ENCODE measurements at places on chromosomes 3 and 15.

GRCh38 chr3:131922356-131922755 is 112.5 kb downstream of the CPNE4 start:
- no peak for DNase-seq

- DNase-seq = no peak
Observed at GRCh38 chr15:42608752-42609488, 33.5 kb downstream of the STARD9 start.

- DNase-seq = no peak
Observed at GRCh38 chr3:107323723-107324122, 53.5 kb upstream of the CCDC54 start.

- DNase-seq = no peak
Observed at GRCh38 chr15:50830477-50831354, 65.2 kb upstream of the SPPL2A start.

DNA sequence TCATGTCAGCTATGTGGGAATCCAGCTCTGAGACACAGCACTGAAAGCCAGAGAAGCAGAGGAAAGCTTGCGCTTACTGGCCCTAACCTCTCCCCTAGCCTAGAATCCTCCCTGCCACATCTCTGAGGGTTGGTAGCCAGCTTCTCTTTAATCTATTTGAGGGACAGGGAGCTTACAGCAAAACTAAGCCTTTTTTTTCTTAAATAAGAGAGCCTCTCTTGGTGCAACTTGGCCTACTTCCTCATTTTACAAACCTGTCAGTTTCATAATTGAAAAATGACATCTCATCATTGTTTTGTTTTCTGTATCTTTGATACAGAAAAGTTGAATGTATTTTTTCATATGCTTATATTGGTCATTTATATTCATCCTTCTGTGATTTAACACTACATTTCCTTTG is 193.9 kb downstream of the ZNF621 start:
- DNase-seq = no peak

DNA sequence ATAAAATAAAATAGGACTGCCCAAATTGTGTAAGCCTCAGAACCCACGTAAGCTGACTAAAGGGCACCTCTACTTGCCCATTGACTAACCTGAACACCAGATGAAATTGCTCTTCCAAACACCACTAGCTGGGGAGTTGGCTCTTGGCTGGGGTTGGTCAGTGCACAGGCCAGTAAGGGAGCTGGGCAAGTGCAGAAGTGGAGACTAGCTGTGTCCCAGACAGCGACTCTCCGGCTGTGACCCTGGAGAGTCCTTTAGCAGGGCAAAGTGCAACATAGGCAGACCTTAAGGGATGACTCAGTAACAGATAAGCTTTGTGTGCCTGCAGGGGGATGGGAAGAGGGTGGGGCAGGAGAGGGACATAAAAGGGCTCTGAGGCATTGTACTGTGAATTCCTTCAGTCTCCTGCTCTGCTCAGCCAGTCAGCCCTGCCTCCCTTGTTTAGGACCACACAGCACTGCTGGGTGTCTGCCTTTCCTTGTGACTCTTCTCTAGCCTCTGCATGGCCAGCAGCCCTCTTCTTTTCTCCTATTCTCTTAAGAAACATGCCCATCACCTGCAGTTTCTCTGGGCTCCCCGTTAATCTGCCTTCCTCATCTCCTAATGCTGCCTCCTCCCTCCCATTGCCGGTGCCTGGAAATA is 13.2 kb downstream of the NR1I2 start:
- DNase-seq = no peak

DNA sequence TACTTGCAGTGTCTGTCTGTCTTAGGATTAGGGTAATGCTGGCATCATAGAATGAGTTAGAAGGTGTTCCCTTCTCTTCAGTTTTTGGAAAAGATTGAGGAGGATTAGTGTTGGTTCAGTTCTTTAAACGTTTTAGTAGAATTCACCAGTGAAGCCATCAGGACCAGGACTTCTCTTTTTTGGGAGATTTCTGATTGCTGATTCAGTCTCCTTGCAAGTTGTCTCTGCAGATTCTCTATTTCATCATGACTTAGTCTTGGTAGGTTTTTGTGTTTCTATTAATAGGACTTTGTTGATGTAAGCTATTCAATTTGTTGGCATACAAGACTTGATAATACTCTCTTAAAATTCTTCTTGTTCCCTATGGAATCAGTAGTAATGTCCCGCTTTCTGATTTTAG is 48.9 kb downstream of the STT3B start:
- DNase-seq = no peak

DNA sequence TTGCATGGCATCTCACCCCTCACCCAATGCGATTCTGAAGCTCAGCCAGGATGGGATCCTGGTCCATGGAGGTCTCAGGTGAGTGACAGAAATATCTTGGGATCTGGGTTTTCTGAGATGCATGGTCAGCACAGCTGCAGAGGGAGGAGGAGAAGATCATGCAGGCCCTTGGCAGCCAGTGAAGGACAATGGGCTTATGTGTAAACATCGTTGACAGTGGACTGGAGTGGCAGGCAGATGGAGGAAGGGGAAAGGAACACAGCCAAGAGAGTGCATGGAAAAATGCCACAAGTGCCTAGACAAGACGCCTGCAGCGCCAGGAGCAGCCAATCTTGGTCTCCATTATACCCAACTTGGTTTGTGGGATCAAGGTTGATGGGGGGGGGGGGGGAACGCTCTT is 347.9 kb downstream of the MCTP2 start:
- no peak for DNase-seq

DNA sequence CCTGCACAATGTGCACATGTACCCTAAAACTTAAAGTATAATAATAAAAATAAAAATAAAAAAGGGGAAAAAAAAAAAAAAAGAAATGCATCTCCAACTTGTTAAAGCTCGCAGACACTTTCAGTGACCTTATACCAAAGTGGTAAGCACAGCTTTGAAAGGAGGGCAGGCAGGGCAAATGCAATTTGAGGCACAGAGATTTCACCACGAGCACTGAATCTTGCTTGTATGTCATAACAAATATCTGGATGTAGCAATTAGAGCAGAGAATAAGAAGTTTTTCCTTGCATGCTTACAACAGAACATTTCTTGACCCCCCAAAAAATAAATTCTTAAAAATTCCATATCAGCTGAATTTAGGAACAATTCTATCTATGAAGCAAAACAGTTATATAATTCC is 66.5 kb downstream of the FBN1 start:
- no peak for DNase-seq

DNA sequence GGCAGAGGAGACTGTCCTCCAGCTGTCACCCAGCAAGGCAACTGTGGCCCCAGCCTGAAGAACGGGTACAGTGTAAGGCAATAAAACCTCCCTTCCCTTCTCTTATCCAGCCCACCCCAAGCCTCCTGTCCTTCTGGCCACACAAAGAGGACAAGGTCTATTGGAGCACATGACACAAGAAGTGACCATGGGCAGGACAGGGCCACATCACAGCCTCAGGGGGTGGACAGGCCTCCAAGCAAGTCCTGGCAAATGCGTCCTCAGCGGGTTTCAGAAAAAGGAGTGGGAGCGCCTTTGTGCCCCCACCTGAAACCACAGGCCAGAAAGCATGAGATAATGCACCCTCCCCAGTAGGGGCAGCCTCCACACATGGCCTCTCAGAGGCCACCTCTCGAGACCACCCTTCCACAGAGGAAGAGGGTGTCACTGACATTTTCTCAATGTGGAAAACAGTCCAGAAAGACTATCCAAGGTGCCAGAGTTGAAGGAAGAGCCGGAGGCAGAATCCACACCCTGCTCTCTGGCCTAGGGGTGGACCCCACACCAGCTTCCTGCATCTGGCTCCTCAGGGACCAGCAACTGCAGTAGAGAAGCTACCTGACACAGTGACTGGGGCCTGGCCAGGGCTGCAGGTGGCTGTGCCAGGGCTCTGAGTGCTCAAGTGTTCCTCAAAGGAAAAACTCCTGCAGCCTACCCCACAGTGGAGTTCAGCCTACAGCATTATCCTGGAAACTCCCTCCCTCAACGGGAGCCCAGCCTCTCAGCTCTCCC is 43.9 kb downstream of the CCDC12 start:
- DNase-seq = no peak

- no peak for DNase-seq
Observed at GRCh38 chr3:189779166-189779565, 148.0 kb downstream of the TP63 start.

DNA sequence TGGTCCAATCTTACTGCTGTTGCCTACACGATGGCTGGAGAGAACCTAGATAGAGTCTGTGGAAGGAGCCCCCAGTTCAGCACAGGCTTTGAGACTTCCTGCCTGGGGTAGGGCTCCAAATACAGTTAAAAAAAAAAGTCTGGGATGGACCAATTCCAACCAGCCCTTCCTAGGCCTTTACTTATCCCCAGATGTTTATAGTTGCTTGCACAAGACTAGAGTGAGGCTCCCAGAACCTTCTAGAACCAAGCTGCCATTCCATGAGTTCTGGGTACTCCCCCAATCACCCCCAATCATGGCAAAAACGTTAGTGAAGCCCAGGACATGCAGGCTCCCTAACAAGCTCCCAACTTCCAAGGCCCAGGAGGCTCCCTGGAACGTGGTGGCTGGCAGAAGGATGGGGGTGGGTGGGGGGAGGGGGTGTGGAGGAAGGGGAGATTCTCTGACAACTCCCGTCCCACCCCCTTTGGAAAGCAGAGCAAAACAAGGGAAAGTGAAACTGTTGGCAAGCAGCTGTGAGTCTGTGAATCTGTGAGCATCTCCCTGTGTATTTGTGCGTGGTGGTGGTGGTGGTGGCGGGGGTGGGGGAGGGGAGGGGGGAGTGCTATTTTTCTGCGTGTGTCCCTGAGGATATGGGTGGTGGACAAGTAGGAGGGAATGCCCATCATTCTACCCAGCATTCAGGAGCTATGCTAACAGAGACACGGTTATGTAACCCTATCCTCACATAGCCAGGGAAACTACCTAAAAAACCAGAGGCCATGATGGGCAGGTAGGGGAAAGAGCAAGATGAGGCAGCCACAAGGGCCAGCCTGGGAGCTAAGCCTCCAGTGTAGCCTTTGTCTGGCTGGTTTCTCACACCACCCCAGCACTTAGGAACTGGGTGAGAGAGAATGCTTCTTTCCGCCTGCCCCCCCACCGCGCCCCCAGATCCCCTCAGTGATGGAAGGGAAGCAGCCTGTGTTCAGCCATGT is 2.0 kb downstream of the MST1R start:
- no peak for DNase-seq

GRCh38 chr15:36632226-36632625 is 52.8 kb downstream of the CDIN1 start:
- DNase-seq = no peak

- DNase-seq = no peak
Observed at GRCh38 chr3:182438398-182438797, 354.9 kb upstream of the ATP11B start.

GRCh38 chr15:31200735-31201151 is 99.2 kb upstream of the TRPM1 start:
- DNase-seq = peak; percentile 15

GRCh38 chr15:83692746-83693581 is 39.0 kb downstream of the ADAMTSL3 start:
- DNase-seq = no peak

- no peak for DNase-seq
Observed at GRCh38 chr3:158264894-158265293, 155.0 kb downstream of the RSRC1 start.

- DNase-seq = peak; percentile 26
Observed at GRCh38 chr15:31216215-31216911, 110.3 kb upstream of the KLF13 start.

GRCh38 chr3:50124800-50125178 is 30.3 kb upstream of the SEMA3F start:
- DNase-seq = no peak

GRCh38 chr3:25728101-25728500 is 55.1 kb downstream of the NGLY1 start:
- no peak for DNase-seq

GRCh38 chr3:49339581-49339940 is 292 bp downstream of the USP4 start:
- DNase-seq = no peak

- no peak for DNase-seq
Observed at GRCh38 chr15:65888981-65889380, 19.7 kb downstream of the RAB11A start.

- no peak for DNase-seq
Observed at GRCh38 chr3:146100825-146101444, 60.0 kb downstream of the PLOD2 start.

DNA sequence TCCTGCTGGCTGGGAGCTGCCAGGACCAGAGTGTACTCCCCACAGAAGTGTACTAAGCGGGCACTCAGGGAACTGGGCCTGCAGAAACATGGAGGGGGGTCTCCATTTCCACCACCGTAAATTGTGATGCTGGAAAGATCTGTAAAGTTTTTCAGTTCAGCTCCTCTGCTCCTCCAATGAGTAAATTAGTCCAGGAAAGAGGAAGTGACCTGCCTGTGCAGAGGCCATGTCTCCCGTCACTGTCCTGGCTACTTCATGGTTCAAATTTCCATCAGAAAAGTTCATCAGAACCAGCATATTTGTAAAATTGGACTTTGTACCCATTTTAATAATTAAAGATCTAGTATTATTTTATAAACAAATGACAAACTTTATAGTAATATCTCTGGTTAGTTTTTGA is 226.7 kb upstream of the THBS1 start:
- DNase-seq = no peak

DNA sequence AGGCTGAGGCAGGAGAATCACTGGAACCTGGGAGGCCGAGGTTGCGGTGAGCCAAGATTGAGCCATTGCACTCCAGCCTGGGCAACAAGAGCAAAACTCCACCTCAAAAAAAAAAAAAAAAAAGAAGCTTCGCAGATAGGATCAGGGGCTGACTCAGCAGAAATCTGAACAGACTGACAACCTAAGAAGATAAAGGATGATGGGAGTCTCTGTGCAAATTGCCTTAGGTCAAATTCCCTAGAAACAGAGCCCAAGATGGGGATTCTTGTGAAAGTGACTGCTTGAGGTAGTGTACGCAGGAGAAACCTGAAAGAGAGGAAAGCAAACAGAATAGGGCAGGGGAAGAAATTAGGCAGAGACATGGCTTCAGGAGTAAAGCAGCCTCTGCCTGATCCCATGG is 160.8 kb upstream of the LRIG1 start:
- no peak for DNase-seq

DNA sequence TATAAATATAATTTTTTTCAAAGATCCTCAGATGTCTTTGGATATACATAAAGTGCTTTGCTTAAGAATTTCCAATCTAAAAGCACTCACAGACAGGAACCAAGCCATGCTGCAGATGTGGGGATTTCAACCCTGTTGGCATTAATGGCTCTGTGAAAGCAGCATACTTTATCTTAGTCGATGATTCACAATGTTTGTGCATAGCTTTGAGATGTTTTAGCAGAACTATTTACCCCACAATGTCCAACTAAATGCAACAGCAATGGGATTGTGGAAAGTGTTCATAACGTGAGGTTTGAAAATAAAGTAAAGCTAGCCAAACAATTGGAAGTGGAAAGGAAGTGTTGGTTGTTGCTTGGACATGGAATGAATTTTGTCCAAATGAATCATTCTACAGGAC is 371.4 kb downstream of the SOX2 start:
- no peak for DNase-seq

DNA sequence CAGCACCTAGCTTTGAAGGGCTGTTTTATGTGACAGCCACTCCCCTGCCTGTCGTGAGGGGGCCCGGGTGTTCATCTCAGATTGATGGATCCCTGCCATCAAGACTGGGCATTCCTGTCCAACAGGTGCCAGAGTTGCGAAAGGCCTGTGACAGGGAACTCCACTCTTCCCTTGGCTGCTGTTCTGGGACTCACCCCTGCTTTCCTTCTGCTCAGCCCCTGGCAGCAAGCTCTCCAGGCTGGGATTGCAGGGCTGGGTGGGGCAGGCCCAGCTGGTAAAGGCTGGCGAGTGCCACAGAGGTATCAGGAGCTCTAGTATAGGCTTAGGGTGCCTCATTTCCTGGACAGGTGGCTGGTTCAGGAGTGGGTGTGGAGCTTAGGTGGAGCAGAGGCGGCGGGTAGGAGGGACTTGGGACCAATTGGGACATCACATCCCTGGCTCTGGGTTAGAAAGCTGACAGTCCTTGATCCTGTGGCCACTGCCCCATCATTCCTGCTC is at the start of gene PLA2G4B:
PLA2G4B (plus strand) TSS at position 448 of the 498 bp plus-strand sequence. CDS start 67 bp downstream, outside the sequence.
- DNase-seq = no peak
